ENCODE measurements at places on chromosomes 7 and 10.

DNA sequence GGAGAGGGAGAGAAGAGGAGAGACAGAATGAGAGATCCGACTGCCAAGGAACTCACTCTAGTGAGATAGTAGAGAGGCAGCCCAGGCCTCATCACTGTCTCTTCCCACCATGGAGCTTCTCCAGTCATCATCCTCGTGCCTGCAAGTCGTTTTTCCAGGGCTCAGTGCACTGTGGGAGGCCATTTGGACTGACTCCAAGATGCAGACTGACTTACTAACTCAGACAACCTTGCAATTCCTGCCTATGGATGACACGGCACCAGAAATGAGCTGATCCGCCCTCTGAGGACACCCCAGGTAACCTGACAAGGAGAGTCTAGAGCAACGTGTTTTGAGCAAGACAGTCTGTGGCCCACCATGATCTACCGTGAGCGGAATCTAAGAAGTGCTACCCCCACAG lies 154.9 kb downstream of the GLI3 start:
- H3K36me3 ChIP-seq, result no peaks in the 10 kb centered on the region
- no peak overlapping the region for H3K27ac ChIP-seq
- no peak overlapping the region for H3K4me3 ChIP-seq
- no peak for DNase-seq

DNA sequence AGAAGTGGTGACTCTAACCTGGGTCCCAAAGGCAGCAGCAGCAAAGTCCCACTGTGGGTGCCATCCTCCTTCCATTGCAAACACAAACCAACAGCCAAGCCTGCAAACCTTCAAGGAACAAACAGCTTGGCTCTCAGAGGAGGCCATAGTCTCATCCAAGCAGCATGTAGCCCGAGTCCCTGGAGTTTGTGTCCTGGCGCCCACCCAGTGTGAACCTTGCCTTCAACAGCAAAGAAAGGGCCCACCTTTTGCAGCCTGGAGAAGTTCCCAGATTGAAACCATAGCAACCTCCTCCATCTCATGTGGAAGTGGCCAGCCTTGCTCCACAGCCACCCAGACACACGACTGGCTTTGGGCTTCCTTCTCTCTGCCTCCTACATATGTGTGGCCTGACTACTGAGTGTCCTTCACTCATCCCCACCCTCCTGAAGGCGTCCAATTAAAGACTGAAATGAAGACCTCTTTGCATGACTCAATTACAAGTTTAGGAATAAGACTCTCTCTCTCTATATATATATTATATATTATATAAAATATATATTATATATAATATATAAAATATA lies 106.1 kb downstream of the C10orf90 start:
- H3K27ac ChIP-seq, result no peak overlapping the region
- H3K36me3 ChIP-seq, result no peaks in the 10 kb centered on the region
- H3K4me3 ChIP-seq, result no peak overlapping the region
- DNase-seq, result no peak

GRCh38 chr10:121524157-121524817 lies 74.0 kb downstream of the FGFR2 start:
- H3K4me1 ChIP-seq, result peaks cover 27% of the 10 kb centered on the region
- H3K27ac ChIP-seq, result peak overlapping the region; percentile 14
- DNase-seq, result no peak
- H3K4me3 ChIP-seq, result no peak overlapping the region
- H3K27me3 ChIP-seq, result no peaks in the 10 kb centered on the region

DNA sequence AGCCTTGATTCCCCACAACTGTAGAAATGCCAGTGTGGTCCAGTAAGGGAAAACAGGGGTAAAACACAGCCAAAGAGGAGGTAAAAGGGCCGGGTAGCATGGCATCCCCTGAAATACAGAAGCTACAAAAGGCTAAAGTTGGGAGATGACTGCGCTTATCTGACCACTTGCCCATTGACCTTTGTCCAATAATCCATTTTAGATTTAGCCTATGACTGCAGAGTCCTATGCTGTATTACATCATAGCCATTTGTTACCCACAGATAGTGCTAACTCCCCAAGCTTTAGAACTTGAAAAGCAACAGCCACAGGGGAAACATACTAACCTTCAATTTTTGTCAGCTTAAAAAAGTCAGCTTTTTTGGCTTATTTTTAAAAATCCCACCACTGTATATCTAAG lies 26.2 kb downstream of the MTPN start:
- H3K4me1 ChIP-seq, result peaks cover 14% of the 10 kb centered on the region
- DNase-seq, result no peak
- H3K4me3 ChIP-seq, result no peak overlapping the region

GRCh38 chr10:36640626-36641025 lies 484.8 kb upstream of the ANKRD30A start:
- no peaks in the 10 kb centered on the region for H3K27me3 ChIP-seq
- H3K36me3 ChIP-seq, result no peaks in the 10 kb centered on the region
- H3K27ac ChIP-seq, result no peak overlapping the region
- no peak for DNase-seq
- no peak overlapping the region for H3K4me3 ChIP-seq

GRCh38 chr10:116099023-116099420 lies 174.0 kb downstream of the GFRA1 start:
- H3K36me3 ChIP-seq, result no peaks in the 10 kb centered on the region
- no peak overlapping the region for H3K27ac ChIP-seq
- peaks cover 19% of the 10 kb centered on the region for H3K27me3 ChIP-seq
- no peak overlapping the region for H3K4me3 ChIP-seq
- no peaks in the 10 kb centered on the region for H3K4me1 ChIP-seq
- no peak for DNase-seq

DNA sequence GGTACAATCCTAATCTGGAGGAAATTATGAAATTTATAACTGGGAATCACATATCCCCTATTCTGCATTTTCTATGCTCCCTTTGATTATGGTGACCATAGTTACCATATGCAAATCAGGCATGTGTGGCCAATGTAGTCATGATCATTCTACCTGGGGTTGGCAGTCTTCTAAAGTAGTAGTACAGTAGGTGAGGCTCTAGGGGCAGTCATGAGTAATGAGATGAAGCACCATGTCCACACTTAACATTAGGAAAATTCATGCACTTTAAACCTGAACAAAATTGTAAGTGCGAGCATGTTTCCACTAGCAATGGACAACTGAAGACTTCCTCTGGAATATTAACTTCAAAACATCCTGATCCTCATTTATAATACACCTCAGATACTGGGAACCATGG lies 545.9 kb downstream of the SUGCT start:
- no peak overlapping the region for H3K4me3 ChIP-seq
- H3K36me3 ChIP-seq, result no peaks in the 10 kb centered on the region
- H3K27ac ChIP-seq, result no peak overlapping the region
- H3K27me3 ChIP-seq, result no peaks in the 10 kb centered on the region
- no peaks in the 10 kb centered on the region for H3K4me1 ChIP-seq
- DNase-seq, result no peak

DNA sequence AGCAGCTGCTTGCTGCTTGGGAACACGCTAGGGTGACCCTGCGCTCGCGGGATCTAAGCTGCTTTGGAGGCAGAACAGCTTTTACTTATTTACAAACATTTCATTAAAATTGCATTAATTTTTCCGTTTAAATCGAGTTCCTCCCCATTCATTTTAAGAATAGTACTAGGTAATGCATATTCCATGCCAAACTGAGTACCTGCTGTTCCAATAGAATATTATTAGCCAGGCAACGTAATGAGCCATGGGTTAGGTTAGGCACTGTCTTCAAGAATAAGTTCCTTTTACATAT lies 860 bp downstream of the EXOC6 start:
- peak overlapping the region; percentile 78 for H3K4me3 ChIP-seq
- peaks cover 16% of the 10 kb centered on the region for H3K4me1 ChIP-seq
- no peaks in the 10 kb centered on the region for H3K27me3 ChIP-seq
- DNase-seq, result no peak
- peak overlapping the region; percentile 55 for H3K27ac ChIP-seq

- no peaks in the 10 kb centered on the region for H3K4me1 ChIP-seq
- H3K36me3 ChIP-seq, result no peaks in the 10 kb centered on the region
- H3K4me3 ChIP-seq, result no peak overlapping the region
- H3K27ac ChIP-seq, result no peak overlapping the region
- no peak for DNase-seq
Measured at GRCh38 chr10:5697342-5697741, 12.7 kb downstream of the TASOR2 start.

- no peak for DNase-seq
- no peak overlapping the region for H3K27ac ChIP-seq
- H3K27me3 ChIP-seq, result no peaks in the 10 kb centered on the region
- no peaks in the 10 kb centered on the region for H3K4me1 ChIP-seq
- no peak overlapping the region for H3K4me3 ChIP-seq
Measured at GRCh38 chr10:10942441-10942840, 75.2 kb upstream of the CELF2 start.

- no peaks in the 10 kb centered on the region for H3K4me1 ChIP-seq
- no peaks in the 10 kb centered on the region for H3K36me3 ChIP-seq
Measured at GRCh38 chr10:60937022-60937421, 7.0 kb downstream of the RHOBTB1 start.

DNA sequence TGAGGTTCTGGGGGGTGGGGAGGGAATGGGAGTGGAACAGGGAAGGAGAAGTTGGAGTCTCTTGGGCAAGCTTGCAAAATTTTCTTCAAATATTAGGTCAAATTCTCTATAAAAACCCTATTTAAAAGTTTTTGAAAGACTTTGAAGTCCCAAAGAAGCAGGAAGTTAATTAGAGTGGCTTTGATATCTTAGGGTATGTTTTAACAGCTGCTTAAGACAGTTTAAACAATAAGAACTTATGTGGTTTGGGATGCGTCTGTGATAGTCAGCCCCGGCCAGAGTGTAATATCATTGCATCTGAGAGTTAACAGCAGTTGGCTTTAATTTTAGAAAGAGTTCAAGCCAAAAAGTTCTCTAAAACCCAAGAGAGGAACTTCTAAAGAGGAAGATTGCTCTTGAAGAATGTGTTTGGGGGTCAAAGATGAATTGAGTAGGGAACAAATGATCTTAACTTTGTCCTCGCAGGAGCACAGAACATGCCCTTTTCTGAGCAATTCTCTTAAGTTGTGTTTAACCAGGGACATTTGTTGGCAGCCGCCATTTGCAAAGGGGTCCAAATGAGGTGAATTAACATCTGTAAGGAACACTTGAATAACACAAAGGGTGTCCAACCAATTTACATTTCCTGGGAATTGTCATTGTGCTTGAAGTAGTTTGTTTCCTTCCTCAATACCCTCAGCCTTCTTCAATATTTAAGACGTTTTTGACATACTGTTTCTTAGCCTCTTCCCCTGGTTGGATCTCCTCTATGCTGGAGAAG lies 182.4 kb downstream of the PTEN start:
- no peak for DNase-seq
- no peaks in the 10 kb centered on the region for H3K36me3 ChIP-seq
- no peaks in the 10 kb centered on the region for H3K4me1 ChIP-seq
- no peak overlapping the region for H3K27ac ChIP-seq

- DNase-seq, result peak; percentile 71
- H3K36me3 ChIP-seq, result no peaks in the 10 kb centered on the region
- H3K4me1 ChIP-seq, result peaks cover 4% of the 10 kb centered on the region
- peaks cover 3% of the 10 kb centered on the region for H3K27me3 ChIP-seq
Measured at GRCh38 chr7:108146070-108146842, 16.1 kb upstream of the LAMB4 start.

- no peak for DNase-seq
- H3K27ac ChIP-seq, result no peak overlapping the region
- H3K4me3 ChIP-seq, result no peak overlapping the region
- peaks cover 4% of the 10 kb centered on the region for H3K4me1 ChIP-seq
- no peaks in the 10 kb centered on the region for H3K27me3 ChIP-seq
- no peaks in the 10 kb centered on the region for H3K36me3 ChIP-seq
Measured at GRCh38 chr7:1220977-1221745, 11.5 kb upstream of the UNCX start.

- H3K4me3 ChIP-seq, result no peak overlapping the region
- no peak overlapping the region for H3K27ac ChIP-seq
- peaks cover 6% of the 10 kb centered on the region for H3K4me1 ChIP-seq
- no peak for DNase-seq
Measured at GRCh38 chr10:69491611-69492010, 40.3 kb downstream of the TSPAN15 start.

DNA sequence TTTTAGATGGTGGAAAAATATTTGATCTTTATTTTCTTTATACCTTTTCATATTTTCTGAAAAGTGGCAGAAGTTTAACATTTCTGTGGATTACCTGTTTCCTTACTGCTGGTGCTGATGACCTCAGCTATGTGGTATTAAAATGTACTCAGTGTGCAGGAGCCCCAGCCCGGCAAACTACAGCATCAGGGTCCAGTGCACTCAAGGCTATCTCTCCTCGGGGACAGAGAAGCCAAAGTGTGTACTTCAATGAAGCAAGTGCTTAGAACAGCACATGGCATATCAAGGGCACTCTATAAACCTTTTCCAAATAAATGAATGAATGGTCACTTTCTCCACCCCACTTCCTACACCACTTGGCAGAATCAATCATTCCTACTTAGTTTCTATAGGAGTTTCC lies 111.8 kb downstream of the HIP1 start:
- no peak for DNase-seq
- no peaks in the 10 kb centered on the region for H3K4me1 ChIP-seq
- H3K4me3 ChIP-seq, result no peak overlapping the region
- H3K36me3 ChIP-seq, result no peaks in the 10 kb centered on the region
- no peaks in the 10 kb centered on the region for H3K27me3 ChIP-seq
- H3K27ac ChIP-seq, result no peak overlapping the region

- no peaks in the 10 kb centered on the region for H3K4me1 ChIP-seq
- no peaks in the 10 kb centered on the region for H3K27me3 ChIP-seq
- H3K36me3 ChIP-seq, result no peaks in the 10 kb centered on the region
Measured at GRCh38 chr7:114997487-114998404, 75.9 kb downstream of the MDFIC start.

GRCh38 chr10:24396396-24396795 lies 187.5 kb downstream of the KIAA1217 start:
- no peak overlapping the region for H3K4me3 ChIP-seq
- no peaks in the 10 kb centered on the region for H3K27me3 ChIP-seq
- no peak overlapping the region for H3K27ac ChIP-seq

Data from Panc1 (cell line).